Dermis lymphatic vessel endothelial cell (primary cell): ENCODE measurements at places on chromosomes 7 and 10. TPM values are rescaled to one million over a fixed set of nuclear protein-coding genes. Genes with fewer than 3 reads are reported as not detected.

The PARD3 gene
- 38.9 and 44.1 TPM in 2 replicates for total RNA-seq

The DNAJB6 gene
- total RNA-seq: 123 and 138 TPM in 2 replicates

The AGAP6 gene
- 1.5 and 2.1 TPM in 2 replicates for total RNA-seq

The CFTR gene
- total RNA-seq: not detected in 2 replicates

The KLLN gene
- total RNA-seq: 0.17 and 0.22 TPM in 2 replicates

The FOXI2 gene
- total RNA-seq: not detected in 2 replicates

The GJD4 gene
- not detected in 2 replicates for total RNA-seq

The MAGI2 gene
- 0.33 and 0.60 TPM in 2 replicates for total RNA-seq

The CTNNA3 gene
- 0.22 and 0.26 TPM in 2 replicates for total RNA-seq

The TAS2R4 gene
- 0.33 and 0.86 TPM in 2 replicates for total RNA-seq

The TBXAS1 gene
- 0.69 and 0.87 TPM in 2 replicates for total RNA-seq

The ZNF503 gene
- total RNA-seq: 1.3 and 1.9 TPM in 2 replicates

The ADCY1 gene
- total RNA-seq: 0.86 and 1.1 TPM in 2 replicates

The PRRT4 gene
- not detected in 2 replicates for total RNA-seq

The SORCS1 gene
- not detected in 2 replicates for total RNA-seq

The GAD2 gene
- total RNA-seq: not detected in 2 replicates

The PON1 gene
- total RNA-seq: not detected in 2 replicates

The OGDHL gene
- 0.22 and 0.34 TPM in 2 replicates for total RNA-seq

The TDRD1 gene
- under 0.01 TPM in 1 of 2 replicates, not detected in the other for total RNA-seq

The CC2D2B gene
- total RNA-seq: 0.17 and 0.33 TPM in 2 replicates
